ENCODE measurements at places on chromosomes 13 and 19.

DNA sequence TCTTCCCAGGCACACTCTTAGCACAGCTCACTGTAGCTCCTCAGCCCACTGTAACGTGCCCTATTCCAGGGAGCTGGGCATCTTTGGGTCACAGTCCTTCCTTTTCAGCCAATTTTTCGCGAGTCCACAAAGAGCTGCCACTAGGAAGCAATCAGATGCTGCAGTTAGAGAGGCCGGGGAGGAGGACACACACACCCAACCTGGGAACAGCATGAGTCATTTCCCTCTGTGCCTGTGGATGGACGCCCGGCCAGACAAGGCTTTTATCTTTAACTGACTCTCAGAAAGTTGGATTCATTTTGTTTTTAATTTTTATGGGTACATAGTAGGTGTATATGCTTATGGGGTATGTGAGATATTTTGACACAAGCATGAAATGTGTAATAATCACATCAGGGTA, 918.6 kb downstream of the UQCRFS1 start:
- DNase-seq, result no peak

- no peak for DNase-seq
Observed at GRCh38 chr13:45892513-45892912, 41.0 kb upstream of the SIAH3 start.

GRCh38 chr19:46000491-46001246, 5.4 kb downstream of the CCDC61 start:
- peak; percentile 91 for DNase-seq

- no peak for DNase-seq
Observed at GRCh38 chr19:8702350-8702749, 3.8 kb upstream of the ACTL9 start.

DNA sequence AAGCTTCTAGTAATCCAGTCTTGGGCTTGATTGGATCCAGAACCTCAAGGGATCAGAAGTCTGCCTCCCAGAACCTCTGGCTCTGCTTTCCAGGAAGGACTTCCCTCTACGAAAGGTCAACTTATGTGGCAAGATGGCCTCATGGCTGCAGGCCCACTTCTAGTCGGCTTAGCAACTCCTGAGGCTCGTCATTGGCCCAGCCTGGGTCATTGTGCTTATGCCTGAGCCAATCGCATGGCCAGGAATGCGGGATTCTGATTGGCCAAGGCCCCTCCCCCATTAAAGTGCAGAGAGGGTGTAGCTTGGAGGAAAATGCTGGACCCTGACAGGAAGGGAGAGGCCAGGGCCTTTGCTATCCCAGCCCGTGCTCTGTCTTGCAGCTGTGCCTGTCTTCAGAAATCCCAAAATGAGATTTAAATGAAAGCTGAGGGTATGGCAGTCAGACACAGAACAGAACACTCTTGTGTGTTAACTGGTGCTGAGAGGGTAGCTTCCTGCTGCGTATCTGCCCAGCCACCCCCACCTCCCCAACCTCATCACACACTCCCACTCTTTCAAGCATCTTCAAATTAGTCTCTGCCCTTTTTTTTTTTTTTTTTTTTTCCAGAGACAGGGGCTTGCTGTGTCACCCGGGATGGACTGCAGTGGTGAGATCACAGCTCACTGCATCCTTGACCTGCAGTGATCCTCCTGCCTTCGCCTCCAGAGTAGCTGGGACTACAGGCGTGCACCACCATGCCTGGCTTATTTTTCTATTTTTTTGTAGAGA, 5.5 kb upstream of the CCNE1 start:
- peak; percentile 67 for DNase-seq

DNA sequence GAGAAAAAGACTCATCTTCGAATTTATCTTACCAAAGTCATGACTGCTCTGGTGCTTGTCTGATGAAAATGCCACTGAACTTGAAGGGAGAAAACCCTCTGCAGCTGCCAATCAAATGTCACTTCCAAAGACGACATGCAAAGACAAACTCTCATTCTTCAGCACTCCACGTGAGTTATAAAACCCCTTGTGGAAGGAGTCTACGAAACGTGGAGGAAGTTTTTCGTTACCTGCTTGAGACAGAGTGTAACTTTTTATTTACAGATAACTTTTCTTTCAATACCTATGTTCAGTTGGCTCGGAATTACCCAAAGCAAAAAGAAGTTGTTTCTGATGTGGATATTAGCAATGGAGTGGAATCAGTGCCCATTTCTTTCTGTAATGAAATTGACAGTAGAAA, 19.2 kb upstream of the PHF11 start:
- no peak for DNase-seq

DNA sequence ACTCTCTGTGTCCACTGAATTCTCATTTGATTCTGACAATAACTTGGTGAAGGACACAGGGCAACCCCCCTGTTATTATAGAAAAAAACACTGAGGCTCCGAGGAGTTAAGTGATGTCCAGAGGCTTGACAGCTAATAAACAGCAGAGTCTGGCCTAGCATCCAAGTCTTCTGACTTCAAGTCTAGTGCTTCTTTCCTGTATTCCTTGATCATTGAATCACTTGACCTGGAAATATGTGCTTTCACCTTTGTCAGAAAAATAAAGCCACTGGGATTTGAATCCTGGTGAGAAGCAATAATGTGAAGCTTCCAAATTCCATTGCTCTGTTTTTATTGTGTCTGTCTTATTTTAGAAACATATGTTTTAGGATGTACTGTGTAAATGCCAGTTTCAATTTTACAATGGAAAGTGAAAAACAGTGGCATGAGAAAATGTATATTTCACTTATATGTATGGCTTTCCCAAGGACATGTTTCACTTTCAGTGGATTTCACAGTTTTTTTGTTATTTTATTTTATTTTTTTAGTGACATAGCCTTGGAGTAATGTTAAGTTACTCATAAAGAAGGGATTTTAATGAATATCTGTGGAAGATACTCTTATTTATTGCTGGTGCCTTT, 190.2 kb downstream of the GPC6 start:
- DNase-seq, result no peak

DNA sequence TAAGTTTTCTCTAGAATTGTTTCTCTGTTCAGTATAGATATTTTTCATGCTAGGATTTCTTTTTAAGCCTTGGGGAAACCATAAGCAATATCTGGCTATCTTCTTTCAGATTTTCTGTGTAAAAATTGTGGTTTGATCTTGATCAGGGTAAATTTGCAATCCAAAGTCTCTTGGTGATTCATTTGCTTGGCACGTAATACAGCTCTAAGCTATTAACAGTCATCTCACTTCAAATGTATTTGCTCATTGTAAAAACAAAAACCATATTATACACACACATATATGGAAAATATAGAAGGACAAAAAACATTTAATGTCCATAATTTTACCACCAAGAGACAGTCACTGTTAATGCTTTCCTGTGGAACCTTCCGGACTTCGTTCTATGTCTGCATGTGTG, 191.0 kb downstream of the SHISA2 start:
- DNase-seq, result no peak

DNA sequence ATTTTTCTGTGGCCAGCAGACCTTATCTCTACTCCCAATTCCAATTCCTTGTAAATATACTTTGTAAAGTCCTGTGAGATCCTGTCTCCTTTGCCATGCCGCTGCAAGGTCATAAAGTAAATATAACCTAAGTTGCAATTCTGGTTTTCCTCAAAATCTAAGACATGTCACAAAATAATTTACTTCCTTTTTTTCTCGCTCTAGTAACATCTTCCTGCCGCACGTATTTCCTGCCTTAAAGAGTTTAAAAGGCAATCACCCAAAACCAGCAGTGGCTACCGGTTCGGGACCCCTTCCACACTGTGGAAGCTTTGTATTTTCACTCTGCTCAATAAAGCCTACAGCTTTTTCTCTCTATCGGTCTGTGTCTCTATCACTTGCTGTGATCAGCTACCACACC, 832.0 kb upstream of the SLITRK5 start:
- DNase-seq, result no peak

DNA sequence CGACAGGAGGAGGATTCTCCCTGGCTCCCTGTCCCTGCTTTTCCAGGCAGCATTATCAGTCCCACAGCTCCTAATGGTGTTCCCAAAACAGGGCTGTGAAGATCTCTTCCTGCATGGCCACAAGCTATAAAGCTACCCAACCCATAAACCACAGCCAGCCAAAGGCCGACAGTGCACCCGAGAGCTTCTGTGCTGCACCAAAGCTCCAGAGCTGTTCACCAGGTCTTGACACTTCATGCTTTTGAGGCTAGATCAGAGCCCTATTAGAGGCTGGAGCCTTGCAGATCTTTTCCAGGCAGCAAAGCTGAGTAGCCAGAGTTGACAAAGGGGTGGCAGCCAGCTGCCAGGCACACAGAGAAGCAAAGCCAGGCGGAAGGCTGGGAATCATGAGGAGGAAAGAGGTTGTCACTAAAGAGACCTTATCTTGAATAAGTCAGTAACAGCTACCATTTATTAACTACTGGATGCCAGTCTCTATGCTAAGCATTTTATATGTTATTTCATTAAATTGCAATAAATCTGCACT, 180.4 kb downstream of the KATNAL1 start:
- DNase-seq, result no peak

- DNase-seq, result no peak
Observed at GRCh38 chr13:109204252-109204651, 574.8 kb downstream of the MYO16 start.

DNA sequence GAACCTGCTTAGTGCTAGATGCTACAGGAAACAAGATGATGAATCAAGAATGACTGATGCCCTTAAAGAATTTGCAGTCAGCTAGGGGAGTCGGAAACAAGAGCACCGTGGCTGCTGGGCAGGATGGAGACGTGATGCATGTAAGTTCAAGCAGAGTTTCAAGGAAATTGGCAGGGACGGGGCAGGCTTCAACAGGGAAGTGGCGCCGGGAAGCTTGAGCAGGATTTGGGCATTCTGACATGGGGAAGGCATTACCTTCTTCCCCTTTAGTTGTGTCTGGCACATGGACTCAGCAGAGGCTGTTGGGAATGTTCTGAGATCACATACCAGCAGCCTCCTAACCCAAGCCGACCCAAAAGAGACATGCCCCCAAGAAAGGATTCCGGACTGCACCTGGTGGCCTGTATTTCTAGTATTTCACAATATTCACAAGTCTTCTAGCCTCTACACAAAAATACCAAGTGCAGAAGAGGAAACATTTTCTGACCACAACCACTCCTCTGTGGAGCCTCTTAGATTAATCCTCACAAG, 138.2 kb downstream of the CRYL1 start:
- DNase-seq, result no peak

DNA sequence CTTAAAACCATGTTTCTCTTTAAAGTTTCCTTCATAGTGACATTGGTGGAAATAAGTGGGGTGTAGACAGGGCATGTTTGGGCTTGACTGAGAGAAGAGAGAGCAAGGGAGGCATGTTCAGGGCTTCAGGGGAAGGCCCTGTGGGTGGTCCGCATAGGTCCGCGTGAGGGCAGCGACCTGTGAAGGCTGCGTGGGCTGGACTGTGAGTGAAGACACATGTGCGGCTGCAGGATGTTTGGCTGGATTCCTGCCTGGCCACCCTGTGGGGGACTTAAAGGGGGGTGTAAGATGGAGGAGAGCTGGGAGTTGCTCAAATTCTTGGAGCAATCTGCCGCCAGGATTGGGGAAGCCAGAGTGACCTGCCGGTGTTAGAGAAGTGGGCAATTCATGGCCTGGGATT, 23.8 kb upstream of the KLF12 start:
- DNase-seq, result no peak

GRCh38 chr13:24407844-24408243, 98.5 kb downstream of the C1QTNF9 start:
- DNase-seq, result no peak

DNA sequence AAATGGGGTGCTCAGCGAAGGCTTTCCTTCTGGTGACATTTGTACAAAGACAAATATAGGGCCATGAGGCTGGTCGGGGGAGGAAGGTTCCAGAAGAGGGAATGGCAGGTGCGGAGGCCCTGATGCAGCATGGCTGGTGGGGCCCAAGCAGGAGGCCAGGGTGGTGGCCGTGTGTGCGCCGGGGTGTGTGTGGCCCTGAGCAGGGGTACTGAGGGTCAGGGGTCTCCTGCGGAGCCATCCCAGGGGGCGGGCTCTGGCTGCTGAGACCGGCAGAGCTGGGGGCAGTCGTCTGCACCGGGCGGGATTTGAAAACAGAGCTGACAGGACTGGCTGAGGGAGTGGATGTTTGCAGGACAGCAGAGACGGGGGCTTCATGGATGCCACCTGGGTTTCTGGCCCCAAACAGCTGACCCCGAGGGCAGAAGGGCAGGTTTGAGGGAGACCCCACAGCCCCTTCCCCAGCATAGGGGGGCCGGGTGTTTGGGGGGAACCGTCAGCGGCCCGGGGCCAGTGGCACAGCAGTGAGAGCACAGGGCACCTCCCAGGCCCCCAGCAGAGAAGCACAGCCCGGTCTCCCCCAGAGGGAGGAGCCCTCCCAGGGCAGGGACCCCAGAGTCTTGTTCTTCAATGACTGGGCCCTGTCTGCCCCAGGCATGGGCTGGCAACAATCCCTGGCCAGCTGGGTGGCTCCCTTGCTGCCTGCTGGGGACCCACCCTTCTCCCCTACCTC, 11.4 kb downstream of the PIAS4 start:
- no peak for DNase-seq

DNA sequence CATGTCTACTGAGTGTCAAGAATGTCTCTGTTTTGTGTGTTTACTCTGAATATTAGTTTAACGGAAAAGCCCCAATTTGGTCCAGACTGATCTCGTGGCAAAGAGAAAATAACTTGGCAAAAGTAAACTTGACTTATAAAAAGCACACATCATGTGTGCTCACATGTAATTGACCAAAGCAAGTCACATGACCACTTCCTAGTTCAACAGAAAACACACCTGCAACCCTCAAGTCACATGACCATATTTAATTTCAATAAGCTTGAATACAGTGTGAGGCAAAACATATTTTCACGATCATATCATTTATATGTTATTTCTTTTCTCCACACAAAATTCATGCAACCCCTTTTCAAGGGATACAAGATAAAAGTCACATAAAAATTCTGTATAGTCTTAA, 662.4 kb downstream of the SLITRK1 start:
- DNase-seq, result no peak

- no peak for DNase-seq
Observed at GRCh38 chr13:102089722-102090121, 312.1 kb downstream of the FGF14 start.

GRCh38 chr19:40521276-40521675, 54.5 kb downstream of the SPTBN4 start:
- no peak for DNase-seq

DNA sequence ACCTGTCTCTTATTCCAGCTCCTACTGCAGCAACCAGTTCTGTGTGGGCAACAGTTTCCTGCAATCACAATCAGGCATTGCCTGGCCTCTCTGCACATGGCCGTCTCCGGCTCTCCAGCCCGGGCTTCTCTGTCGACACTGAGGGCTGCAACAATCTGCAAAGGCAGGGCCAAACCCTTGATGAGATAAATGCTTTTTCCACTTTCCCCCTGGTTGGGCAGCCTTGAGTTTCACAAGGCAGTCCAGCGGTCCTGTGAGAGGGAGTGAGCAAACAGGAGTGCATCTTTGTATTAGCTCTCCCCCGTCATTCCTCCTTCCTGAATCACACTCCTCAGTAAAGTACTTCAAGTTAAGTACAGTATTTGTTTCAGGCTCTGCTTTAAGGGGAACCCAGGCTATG, 40.7 kb upstream of the VWA8 start:
- no peak for DNase-seq

GRCh38 chr13:20420938-20421337, 104.7 kb downstream of the CRYL1 start:
- no peak for DNase-seq

GRCh38 chr19:36013280-36014011, 567 bp downstream of the ALKBH6 start:
- no peak for DNase-seq

- no peak for DNase-seq
Observed at GRCh38 chr13:24642219-24642618, 38.0 kb upstream of the ATP12A start.

- DNase-seq, result peak; percentile 46
Observed at GRCh38 chr13:99922631-99923404, 48.7 kb downstream of the ZIC5 start.
